Uterus (tissue), 4 donors: ENCODE measurements at places on chromosomes 13 and 19. TPM values are rescaled to one million over a fixed set of nuclear protein-coding genes. Genes with fewer than 3 reads are reported as not detected.

- no peak for DNase-seq
Measured at GRCh38 chr19:27764186-27764804, 1448.7 kb downstream of the UQCRFS1 start.

GRCh38 chr13:70310396-70311119 lies 202.3 kb upstream of the KLHL1 start:
- DNase-seq = no peak

- peak; percentile 16 for DNase-seq
Measured at GRCh38 chr19:52138278-52138982, 1.3 kb downstream of the ZNF616 start.

DNA sequence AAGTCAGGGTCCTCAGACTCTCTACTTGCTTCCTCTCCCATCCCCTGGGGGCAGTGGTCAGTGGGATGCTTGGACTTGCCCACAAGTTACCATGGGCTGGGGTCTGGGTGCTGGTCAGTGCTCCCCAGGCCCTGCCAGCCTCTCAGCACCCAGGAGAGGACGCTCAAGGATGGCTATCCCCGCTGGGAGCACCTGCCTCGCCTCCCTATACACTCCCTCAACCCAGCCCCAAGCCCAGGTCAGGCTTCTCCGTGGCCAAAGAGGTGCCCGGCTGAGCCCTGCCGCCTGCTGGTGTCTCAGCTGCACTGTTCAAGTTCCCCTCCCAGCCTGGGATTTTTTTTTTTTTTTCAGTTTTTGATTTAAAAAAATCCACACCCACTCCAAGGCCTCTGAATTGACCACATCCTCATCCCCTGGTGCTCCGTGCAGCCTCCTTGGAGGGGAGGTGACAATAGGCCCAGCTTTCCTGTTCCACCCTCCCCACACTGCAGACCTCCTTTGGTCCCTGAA lies 10.8 kb downstream of the F2RL3 start:
- DNase-seq = no peak

- no peak for DNase-seq
Measured at GRCh38 chr13:51330791-51331190, 8.7 kb upstream of the SERPINE3 start.

GRCh38 chr13:60028021-60028420 lies 135.7 kb downstream of the DIAPH3 start:
- no peak for DNase-seq

DNA sequence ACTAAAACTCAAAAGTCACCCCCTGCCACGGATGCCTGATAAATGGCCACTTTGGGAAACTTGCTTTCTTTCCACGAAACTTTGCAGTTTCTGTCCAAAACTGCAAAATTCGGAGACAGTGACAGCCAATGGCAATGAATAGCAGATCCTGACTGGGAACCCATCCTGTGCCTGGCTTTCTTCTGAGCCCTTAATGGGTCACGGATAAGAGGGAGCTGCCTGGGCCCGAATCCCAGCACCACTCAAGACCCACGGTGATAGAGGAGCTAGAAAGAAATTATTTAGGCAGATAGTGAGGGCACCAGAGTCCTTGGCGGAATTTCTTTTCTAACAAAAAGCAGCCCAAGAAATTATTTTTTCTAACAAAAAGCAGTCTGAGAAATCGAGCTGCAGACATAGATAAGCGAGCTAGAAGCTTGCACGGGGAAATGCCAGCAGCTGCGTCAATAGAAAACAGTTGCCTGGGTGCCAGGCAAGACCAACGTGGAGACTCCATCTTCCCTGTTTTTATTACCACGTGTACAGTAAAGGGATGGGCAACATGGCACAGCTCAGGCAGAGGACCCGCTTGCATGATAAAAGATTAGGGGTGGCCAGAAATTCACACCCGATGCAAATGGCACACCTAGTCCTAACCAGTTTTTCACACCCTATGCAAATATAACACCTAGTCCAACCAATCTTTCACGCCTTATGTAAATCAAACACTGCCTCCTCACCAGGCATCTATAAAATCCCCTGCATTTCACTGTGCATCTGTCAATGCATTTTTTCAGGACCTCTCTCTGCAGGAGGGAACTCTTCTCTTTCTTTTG lies 7.1 kb upstream of the HSH2D start:
- DNase-seq = no peak

Gene TUBGCP3
- total RNA-seq = 27.6 TPM

Gene GJA3
- total RNA-seq = not detected

Gene VSTM2B
- total RNA-seq = not detected
